ENCODE measurements at places on chromosomes 11 and 22. TPM values are rescaled to one million over a fixed set of nuclear protein-coding genes. Genes with fewer than 3 reads are reported as not detected.

Gene EIF4ENIF1
- 9.2 TPM for total RNA-seq

Gene PKNOX2
- total RNA-seq = under 0.01 TPM

Gene HYLS1
- total RNA-seq = 12.5 TPM

Gene KCNC1
- total RNA-seq = not detected

Gene SCUBE2
- total RNA-seq = 0.20 TPM

Gene XKR3
- total RNA-seq = not detected

Gene TMEM191C
- total RNA-seq = 0.78 TPM

Gene TMEM86A
- 0.78 TPM for total RNA-seq

Gene MS4A6E
- total RNA-seq = not detected

Gene MS4A3
- not detected for total RNA-seq

Gene VSIG2
- total RNA-seq = not detected

Gene SMC1B
- under 0.01 TPM for total RNA-seq

Gene MYOD1
- not detected for total RNA-seq

Gene GDPD4
- total RNA-seq = not detected

Gene GPHA2
- total RNA-seq = not detected

Gene C11orf86
- not detected for total RNA-seq

Gene KIF18A
- 22.1 TPM for total RNA-seq

Gene FBLN1
- 199 TPM for total RNA-seq

Gene DGCR6L
- 35.0 TPM for total RNA-seq

Gene RFPL2
- total RNA-seq = not detected

Gene ARHGAP20
- 6.2 TPM for total RNA-seq

Gene FREY1
- total RNA-seq = 2.3 TPM

Gene TENM4
- total RNA-seq = 5.9 TPM

Gene OR2AG1
- not detected for total RNA-seq

Gene CD82
- 11.8 TPM for total RNA-seq

Gene DAGLA
- total RNA-seq = 3.1 TPM

Gene CCDC116
- under 0.01 TPM for total RNA-seq

Gene GLYATL2
- total RNA-seq = 0.98 TPM

Gene HBB
- total RNA-seq = not detected

Gene C11orf21
- not detected for total RNA-seq

Gene EFCAB6
- 2.6 TPM for total RNA-seq

Gene FAM83F
- total RNA-seq = not detected

Gene CFAP300
- total RNA-seq = 5.1 TPM

Gene MMP13
- not detected for total RNA-seq

Gene SMIM35
- not detected for total RNA-seq

Gene RNH1
- 460 TPM for total RNA-seq

Gene CDC42BPG
- total RNA-seq = under 0.01 TPM

Gene ISX
- not detected for total RNA-seq
